ENCODE measurements at places on chromosomes 16 and 17. TPM values are rescaled to one million over a fixed set of nuclear protein-coding genes. Genes with fewer than 3 reads are reported as not detected.

NOG gene
- polyA plus RNA-seq: 4.9 TPM

NXN gene
- polyA plus RNA-seq: 0.11 TPM

KRT14 gene
- not detected for polyA plus RNA-seq

ARL2BP gene
- 35.2 TPM for polyA plus RNA-seq

TBC1D3 gene
- polyA plus RNA-seq: not detected

SEPTIN1 gene
- not detected for polyA plus RNA-seq

CCL17 gene
- polyA plus RNA-seq: not detected

B4GALNT2 gene
- polyA plus RNA-seq: not detected

ADORA2B gene
- 3.2 TPM for polyA plus RNA-seq

CA10 gene
- polyA plus RNA-seq: 21.7 TPM

CTRL gene
- 1.9 TPM for polyA plus RNA-seq

NEUROD2 gene
- polyA plus RNA-seq: 2.9 TPM

PMFBP1 gene
- 1.5 TPM for polyA plus RNA-seq

ANKRD40CL gene
- not detected for polyA plus RNA-seq
